RPMI7951 (cell line): ENCODE measurements at places on chromosomes 1 and 21. TPM values are rescaled to one million over a fixed set of nuclear protein-coding genes. Genes with fewer than 3 reads are reported as not detected.
A peak's percentile ranks its signal among the peaks of the same experiment; 100 is the strongest.

- DNase-seq, result no peak
Measured at GRCh38 chr1:64516301-64516700, 46.4 kb downstream of the CACHD1 start.

DNA sequence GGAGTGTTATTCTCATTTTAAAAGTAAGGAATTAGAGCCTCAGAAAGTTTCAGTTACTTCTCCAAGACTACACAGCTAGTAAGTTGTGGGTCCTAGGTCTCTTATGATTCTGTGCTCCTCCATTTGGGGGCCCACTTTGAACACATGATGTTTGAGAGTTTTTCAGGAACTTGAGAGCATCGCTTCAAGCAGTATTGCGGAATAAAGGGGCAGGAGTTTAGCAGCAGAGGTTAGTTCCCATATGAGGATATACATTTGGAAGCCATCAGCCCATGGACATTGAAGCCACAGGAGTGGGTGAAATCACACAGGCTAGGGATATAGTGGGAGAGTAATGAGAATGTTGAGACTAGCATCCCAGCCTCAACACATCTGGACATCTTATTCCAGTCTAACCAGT is 143.2 kb downstream of the RASAL2 start:
- no peak for DNase-seq

DNA sequence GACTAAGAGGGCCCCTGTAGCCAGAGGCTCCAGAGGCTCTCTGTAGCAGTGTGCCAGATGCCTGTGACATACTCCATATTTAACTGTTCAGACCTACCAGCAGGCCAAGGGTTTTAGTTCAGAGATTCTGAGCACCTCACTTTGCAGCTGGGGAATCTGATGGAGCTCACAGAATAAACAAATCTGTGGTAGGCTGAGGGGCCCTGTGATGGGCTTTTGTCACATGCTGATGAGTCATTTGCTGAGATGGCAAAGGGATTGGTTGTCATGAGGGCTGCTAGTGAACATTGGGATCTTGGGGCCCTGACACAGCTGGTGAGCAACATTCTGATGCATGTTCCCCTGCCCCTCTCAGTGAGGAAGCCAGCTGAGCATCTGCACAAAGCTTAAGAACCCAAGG is 482.2 kb downstream of the CAMTA1 start:
- peak; percentile 92 for DNase-seq

- no peak for DNase-seq
Measured at GRCh38 chr1:185291159-185291558, 25.9 kb downstream of the IVNS1ABP start.

GRCh38 chr1:96682056-96682455 is 39.5 kb upstream of the PTBP2 start:
- no peak for DNase-seq

The GATAD2B gene
- 5.1 and 7.3 TPM in 2 replicates for total RNA-seq
